Endothelial cell (in vitro differentiated cells): ENCODE measurements at places on chromosomes 2 and 18.

DNA sequence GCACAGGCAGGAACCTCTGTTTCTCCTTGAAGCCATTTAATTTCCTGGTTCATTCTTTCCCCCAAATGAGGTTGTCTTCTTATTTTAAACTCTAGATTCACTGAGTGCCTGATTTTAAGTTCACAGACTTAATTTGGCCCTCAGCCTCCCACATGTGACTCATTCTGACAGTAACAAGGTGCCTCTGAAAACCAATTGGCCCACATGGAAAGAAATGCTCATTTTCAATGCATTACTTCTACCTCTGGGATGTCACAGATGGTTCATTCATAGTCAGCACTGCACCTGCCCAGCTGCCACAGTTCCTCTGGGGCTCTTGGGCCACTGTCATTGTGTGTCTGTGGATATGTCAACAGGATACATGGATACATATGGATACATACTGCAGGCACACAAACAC lies 140.4 kb upstream of the CAPN13 start:
- DNase-seq, result no peak

GRCh38 chr2:62202019-62202722 lies 6.3 kb downstream of the B3GNT2 start:
- no peak for DNase-seq

- DNase-seq, result no peak
Observed at GRCh38 chr18:24656551-24657443, 196.4 kb downstream of the HRH4 start.

DNA sequence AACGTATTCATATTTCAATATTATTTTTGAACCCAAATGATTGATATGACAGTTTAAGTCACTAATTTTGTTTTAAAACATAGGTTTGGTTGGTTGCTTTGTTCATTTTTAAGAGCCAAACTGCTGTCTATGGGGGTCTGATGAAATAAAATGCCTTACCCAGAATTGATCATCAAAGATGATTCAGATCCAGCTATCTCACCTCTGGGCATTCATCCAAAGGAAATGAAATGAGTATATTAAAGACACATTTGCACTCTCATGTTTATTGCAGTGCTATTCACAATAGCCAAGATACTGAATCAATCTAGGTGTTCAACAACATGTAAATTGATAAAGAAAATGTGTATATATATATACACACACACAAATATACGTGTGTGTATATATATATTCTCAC lies 326.9 kb upstream of the GULP1 start:
- no peak for DNase-seq

DNA sequence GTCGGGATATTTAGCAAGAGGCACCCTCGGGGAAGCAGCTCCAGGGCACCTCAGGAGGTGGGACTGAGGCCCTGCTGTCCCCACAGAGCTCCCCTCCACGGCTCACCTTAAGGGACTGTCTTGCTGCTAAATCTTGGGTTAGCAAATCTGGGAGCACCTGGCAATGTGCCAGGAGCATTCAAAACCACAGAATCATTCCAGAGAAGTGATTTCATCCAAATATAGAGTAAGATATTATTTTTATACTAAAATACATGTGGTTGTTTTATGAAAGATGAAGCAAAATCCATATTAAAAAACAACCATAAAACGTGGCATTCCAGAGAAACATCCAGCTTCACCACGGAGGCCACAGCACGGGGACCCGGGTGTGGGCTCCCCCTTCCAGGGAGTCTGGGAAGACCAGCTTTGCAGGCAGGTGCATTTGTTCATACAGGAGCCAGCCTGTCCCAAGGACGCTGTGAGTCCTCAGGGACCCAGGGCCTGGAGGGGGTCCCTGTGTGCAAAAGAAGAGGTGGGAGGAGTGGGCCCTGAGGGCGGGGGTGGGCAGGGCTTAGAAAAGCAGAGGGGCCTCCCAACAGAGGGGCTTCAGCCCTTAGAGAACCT lies 16.3 kb downstream of the HS1BP3 start:
- DNase-seq, result no peak

DNA sequence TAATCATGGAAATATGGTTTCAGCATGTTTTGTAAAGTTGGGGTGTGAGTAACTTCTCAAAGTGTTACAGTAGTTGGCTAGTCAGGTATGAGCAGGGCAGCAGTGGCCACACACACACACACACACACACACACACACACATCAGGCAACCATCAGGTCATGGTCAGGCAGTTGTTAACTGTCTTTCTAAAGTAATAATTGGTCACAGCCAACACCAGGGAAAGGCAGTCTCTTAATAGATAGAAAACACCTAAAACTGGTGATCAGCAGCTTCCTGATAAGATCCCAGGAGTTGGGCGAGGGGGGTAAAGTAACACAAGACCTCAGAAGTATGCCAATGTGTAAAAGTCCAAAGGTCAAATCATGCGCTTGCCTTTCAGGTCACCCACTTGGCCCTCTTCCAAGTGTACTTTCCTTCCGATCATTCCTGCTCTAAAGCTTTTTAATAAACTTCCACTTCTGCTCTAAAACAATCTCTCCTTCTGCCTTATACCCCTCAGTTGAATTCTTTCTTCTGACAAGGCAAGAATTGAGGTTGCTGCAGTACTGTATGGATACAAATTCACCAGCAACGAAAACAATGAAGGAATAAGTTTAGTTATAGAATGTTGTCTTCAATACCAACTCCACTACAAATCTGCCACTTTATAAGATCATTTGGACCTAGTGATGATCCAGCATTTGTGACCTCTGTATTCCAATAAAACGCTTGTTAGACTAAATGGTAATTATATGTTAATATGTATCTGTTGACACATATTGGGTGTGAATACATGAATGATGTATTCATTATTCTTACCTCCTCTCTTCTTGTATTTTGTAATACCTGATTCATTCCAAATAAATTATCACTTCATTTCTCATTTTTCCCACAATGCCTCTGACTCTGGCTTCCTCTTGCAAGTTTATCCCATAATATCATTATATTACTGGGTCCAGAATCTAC lies 254.3 kb downstream of the METTL4 start:
- no peak for DNase-seq

- DNase-seq, result no peak
Observed at GRCh38 chr2:6835467-6835866, 30.2 kb downstream of the CMPK2 start.

- DNase-seq, result no peak
Observed at GRCh38 chr2:191657977-191658376, 20.0 kb upstream of the NABP1 start.

GRCh38 chr18:42536442-42536841 lies 579.0 kb downstream of the RIT2 start:
- no peak for DNase-seq

GRCh38 chr18:9531791-9532410 lies 56.6 kb downstream of the RALBP1 start:
- DNase-seq, result no peak

DNA sequence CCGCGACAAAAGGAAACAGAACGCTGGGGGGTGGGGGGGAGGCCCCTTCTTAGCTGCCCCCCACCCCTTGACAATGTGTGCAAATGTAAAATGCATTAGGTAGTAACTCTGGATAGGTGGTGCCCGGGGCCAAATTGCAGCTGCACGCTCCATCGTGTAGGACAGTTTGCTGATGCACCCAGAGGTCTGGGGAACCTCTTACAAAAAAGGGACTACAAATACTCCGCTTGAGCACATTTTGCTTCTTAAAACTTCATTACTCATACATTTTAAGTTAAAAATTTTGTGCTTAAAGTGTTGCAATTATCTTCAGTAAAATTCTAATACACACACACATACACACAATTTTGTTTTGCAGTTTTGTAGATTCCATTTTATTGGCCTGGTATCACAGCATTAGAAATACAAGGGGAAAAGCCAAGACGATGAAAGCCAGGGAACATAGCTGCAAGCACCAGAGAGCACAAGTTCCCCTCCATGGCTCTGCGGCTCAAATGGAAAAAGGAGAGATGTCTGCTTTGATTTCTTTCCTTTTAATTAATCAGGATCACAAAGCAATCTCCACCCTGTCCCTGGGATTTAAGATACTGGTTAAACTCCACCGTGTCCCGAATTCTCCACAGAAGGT lies 582.1 kb downstream of the ZEB2 start:
- peak; percentile 8 for DNase-seq

GRCh38 chr2:1427086-1427485 lies 13.8 kb downstream of the TPO start:
- DNase-seq, result no peak

GRCh38 chr2:32715391-32715841 lies 87.6 kb downstream of the TTC27 start:
- DNase-seq, result no peak

- no peak for DNase-seq
Observed at GRCh38 chr18:65221115-65221514, 529.7 kb upstream of the CDH7 start.

GRCh38 chr2:71078624-71079023 lies 10.2 kb downstream of the NAGK start:
- no peak for DNase-seq

DNA sequence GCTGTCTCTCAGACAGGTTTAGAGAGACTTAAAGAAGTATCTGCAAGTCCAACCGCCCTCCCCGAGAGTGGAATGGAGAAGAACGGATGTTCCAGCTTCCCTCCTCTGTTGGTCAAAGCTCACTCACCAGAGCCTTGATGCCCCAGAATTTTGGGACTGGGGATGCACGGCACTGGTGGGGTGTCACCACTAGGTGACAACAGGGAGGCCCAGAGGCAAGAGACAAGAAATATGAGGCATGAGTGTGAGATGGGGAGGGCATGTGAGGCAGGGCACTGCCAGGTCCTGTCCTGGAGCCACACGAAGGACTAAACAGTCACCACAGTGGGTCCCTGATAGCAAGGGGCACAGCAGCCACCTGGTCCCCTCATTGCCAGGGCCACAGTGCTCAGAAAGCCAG lies 35.1 kb upstream of the SH3BP4 start:
- DNase-seq, result no peak

DNA sequence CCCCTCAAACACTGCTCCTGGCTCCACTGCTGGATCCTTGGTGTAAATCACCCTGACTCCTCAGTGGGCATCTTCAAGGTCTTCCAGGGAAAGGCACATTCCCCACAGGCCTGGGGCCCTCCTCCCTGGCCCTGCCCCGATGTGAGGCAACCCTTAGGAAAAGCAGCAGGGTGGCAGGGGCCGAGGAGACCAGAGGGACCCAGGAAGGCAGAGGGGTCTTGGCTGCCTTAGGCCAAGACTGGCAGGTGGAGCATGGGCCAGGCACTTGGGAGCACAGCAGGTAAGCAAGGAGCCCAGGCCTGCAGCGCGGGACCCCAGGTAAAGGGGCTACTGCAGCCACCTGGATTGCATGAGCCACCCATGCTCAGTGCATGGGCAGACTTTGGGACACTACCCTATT lies 96.9 kb downstream of the GYPC start:
- no peak for DNase-seq

- no peak for DNase-seq
Observed at GRCh38 chr18:68997845-68998244, 200.0 kb downstream of the CCDC102B start.

DNA sequence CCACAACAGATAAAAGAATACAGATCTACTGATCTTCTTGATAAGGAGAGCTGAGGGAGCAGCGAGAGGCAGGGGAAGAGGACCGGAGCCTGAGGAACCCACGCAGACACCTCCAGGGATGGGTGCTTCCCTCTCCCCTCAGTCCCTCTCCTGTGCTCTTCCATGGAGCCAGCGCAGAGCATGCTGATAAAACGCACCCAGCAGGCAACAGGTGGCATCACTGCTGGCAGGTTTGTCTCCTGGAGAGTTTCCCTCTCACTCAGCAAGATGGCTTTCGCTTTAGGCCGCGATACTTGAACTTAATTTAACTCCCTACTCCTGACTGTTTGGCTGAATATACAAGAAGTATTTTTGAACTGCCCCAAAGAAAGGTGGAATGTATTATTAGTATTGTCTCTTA lies 163.0 kb upstream of the REV1 start:
- DNase-seq, result no peak

- no peak for DNase-seq
Observed at GRCh38 chr2:84243788-84244733, 215.0 kb downstream of the SUCLG1 start.

GRCh38 chr18:4593459-4593858 lies 138.4 kb upstream of the DLGAP1 start:
- DNase-seq, result no peak

- DNase-seq, result no peak
Observed at GRCh38 chr2:12051831-12052230, 305.4 kb downstream of the LPIN1 start.

- DNase-seq, result no peak
Observed at GRCh38 chr2:43569921-43570320, 25.9 kb downstream of the THADA start.

DNA sequence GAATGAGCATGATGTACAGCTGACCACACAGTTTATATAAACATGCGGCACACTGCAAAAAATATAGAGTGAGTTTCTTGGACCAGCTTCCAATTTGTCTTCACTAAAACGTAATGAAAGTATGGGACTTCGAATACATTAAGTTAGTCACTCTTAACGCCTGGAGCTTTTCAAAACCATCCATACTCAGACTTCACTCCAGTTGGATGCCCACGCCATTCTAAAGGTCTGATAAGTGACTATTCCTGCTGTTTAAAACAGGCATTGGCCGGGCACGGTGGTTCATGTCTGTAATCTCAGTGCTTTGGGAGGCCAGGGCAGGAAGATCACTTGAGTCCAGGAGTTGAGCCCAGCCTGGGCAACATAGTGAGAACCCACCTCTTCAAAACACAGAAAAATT lies 84.6 kb downstream of the MYL12B start:
- DNase-seq, result no peak

DNA sequence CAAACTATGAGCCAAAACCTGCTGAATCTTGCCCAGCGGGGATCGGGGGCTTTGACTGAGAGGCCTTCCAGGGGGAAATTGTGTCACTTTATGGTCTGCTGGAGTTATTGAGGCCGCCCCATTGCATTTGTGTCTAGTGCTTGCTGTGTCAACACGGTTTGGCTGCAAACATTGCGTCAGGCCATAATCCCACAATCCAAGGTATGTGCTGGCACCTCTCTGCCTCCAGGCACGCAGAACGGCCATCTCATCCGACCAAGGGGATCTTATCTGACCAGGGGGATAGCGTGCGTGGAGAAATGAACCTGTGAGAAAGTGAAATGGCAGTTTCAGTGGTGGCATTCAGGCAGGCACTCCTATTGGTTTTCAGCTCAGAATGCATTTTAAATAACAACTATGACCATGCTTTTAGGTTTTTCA lies 18.1 kb upstream of the LYPD6B start:
- no peak for DNase-seq

GRCh38 chr2:145137901-145138300 lies 618.0 kb upstream of the ZEB2 start:
- DNase-seq, result no peak
